ENCODE measurements at places on chromosomes 13 and 19. TPM values are rescaled to one million over a fixed set of nuclear protein-coding genes. Genes with fewer than 3 reads are reported as not detected.

- DNase-seq, result no peak
Measured at GRCh38 chr19:28021259-28022185, 1191.4 kb downstream of the UQCRFS1 start.

KMT2B gene
- 12.8 TPM for total RNA-seq

ZNF730 gene
- total RNA-seq, result 0.22 TPM

- DNase-seq, result no peak
Measured at GRCh38 chr13:28140433-28141125, 2.2 kb downstream of the PAN3 start.

ELANE gene
- 0.58 TPM for total RNA-seq

KLK3 gene
- total RNA-seq, result not detected

DNA sequence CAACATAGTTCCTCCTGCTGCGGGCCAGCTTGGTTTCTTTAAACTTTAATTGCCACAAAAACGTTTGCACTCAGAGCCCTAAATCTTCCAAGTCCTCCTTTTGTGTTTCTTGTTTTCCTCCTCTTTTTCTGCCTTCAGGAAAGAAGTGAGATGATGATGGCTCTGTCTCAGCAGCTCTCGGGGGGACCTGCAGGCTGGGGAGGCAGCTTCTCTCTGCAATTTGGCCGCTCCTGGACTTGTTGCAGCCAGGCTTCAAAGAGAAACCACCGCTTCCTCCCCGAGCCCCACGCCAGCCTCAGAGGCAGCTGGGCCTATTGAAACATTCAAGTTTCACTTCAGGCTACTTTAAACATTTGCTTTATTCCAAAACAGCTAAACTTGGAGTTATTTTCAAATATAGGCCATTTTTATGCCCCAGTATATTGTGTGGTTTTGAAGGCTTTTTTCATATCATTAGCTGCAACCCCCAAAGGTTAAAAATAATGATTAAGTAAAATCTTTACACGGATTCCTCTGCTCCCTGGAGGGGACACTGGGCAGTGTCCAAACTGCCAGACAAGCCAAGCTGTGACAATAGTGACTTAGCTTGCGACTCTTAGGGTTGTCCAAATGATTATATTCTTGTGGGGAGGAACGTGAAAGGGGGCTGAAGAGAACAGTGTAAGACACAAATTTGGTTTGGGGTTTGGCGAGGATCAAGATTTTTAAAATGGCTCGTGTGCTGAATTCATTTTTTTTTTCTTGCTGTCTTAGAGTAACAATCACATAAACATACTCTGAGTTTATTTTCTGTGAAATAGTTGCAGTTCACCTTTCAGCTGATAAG is 330.8 kb downstream of the DLEU7 start:
- peak; percentile 66 for DNase-seq

AMH gene
- total RNA-seq, result 1.1 TPM
